ENCODE measurements at places on chromosomes 1 and 21.

- peak; percentile 11 for DNase-seq
Measured at GRCh38 chr21:43372663-43373361, 54.1 kb downstream of the SIK1 start.

DNA sequence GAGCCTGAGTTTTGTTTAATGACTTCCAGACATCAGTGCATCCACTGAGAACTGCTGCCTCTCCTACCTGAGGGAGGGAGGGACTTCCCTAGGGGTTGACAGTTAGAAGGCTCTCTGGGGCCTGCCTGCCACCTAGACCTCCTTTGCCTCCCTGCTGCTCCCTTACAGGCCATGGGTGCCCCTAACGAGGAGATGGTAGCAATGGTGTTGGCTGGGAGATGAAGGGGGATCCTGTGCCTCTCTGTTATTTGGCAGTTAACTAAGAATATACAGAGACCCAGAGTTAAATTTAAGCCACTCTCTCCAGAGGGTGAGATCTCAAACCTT is 66.1 kb downstream of the UBE2U start:
- no peak for DNase-seq

- DNase-seq, result no peak
Measured at GRCh38 chr1:87305151-87305550, 23.5 kb upstream of the LMO4 start.

- peak; percentile 61 for DNase-seq
Measured at GRCh38 chr21:42010507-42011495, 641 bp upstream of the ZBTB21 start.

DNA sequence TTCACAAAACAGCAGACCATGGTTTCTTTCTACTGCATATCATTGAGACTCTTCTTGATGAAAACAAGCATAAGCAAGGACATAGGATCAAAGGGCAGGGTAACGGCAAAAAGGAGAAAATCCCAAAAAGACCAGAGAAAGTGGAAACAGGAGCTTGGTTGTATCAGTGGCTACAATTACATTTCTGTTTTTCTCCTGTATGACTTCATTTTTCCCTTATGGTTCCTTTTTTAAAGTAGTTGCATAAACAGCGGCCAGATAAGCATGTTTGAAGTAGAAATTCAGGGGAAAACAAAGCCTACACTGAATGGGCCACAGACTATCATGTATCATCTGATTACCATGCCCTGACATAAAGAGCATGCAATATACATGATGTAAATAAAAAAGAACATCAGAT is 4.6 kb downstream of the EGLN1 start:
- no peak for DNase-seq

DNA sequence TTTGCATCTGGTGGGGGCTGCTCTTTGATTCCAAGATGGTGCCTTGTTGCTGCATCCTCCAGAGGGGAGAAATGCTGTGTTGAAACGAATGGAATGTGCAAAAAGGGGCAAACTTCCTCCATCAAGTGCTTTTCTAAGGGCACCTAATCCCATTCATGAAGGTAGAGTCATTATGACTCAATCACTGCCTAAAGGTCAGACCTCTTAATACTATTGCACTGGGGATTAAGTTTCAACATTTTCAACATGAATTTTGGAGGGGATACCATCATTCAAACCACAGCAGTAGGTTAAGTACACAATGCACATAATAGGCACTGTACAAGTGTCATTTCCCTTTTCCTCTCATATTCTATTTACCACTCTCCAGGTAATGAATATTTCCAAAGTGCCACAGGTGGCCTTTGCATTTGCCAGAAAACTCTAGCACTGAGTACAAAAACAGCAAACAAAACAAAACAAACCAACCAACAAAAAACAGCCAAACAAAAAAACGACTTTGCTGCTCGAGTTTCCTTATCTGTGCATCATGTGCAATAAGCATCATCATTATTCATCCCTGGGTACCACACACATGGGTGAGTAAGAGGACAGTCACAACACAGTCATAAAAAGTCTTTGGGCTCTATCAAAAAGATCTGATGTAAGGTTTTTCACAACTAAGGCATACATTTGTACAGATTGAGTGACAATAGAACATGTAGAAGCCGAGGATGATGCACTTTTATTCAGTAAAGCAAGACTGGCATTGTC is 42.5 kb downstream of the IFI44 start:
- no peak for DNase-seq

GRCh38 chr1:154780541-154780940 is 89.5 kb downstream of the KCNN3 start:
- DNase-seq, result no peak

DNA sequence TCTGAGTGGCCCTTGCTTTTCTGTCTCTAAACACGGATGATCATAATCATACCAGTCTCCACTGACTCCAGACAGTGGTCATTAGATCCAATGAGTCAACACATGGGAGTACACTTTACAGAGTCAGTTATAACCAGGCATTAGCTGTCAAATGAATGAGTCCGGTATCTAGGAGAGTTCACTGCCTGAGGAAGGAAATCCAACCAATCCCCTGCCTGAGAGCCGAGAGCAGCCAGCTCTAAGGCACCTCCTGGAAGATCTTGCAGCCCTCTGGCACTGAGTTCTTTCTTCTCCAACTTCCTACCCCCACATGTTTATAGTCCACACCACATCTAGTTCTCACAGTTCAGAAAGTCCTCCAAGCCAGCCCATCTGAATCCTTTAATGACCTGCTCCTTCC is 29.4 kb upstream of the RBM15 start:
- DNase-seq, result no peak

DNA sequence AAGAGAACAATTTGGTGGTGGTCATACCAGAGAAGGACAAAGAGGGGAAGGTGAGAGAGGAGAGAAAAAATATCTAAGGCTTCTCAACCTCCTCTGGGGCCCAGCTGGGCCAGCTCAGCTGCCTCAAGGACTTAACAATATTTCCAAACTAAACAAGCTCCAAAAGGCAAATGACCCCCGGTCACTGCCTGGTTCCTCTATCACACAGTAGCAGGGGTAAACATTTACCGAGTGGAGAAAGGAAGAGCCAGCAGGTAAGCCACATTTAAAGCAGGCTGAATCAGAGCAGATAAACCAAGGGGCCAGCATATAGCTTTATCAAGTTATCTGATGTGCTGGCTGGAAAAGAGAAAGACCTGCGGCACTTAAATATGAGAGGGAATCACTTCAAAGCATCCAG is 102.1 kb downstream of the KCND3 start:
- no peak for DNase-seq

GRCh38 chr21:25708467-25709065 is 26.1 kb downstream of the ATP5PF start:
- no peak for DNase-seq

GRCh38 chr1:41416552-41417334 is 55.5 kb downstream of the FOXO6 start:
- DNase-seq, result peak; percentile 78

- DNase-seq, result no peak
Measured at GRCh38 chr1:9238550-9238949, 4.0 kb downstream of the H6PD start.

DNA sequence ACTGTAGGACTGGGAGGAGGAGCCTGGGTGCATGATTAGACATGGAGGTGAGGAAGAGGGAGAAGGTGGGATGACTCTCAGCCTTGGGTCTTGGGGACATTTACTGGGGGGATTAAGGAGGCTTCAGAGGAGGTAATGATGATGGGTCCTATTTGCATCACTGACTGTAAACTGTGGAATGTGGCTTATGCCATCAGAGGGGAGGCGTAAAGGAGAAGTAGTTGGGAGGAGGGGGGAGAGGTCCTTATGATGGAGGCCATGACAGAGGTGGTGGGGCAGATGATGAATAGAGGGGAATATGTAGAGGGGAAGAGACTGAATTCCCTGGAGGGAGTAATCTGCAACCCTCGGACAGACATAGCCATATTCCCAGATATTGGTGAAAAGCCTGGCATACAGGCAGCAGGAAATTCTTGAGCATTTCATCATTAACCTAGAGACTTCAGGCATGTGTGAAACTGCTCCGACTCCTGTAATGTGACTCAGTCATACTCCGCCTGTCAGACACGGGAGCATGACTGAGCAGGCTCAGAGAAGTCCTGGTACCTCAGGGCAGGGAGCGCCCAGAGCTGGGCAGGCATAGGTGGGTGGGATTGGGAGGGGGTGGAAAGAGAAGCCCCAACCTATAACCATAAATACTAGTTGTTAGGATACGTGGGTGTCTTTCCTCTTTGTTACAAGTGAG is 8.0 kb upstream of the LCE5A start:
- DNase-seq, result no peak

DNA sequence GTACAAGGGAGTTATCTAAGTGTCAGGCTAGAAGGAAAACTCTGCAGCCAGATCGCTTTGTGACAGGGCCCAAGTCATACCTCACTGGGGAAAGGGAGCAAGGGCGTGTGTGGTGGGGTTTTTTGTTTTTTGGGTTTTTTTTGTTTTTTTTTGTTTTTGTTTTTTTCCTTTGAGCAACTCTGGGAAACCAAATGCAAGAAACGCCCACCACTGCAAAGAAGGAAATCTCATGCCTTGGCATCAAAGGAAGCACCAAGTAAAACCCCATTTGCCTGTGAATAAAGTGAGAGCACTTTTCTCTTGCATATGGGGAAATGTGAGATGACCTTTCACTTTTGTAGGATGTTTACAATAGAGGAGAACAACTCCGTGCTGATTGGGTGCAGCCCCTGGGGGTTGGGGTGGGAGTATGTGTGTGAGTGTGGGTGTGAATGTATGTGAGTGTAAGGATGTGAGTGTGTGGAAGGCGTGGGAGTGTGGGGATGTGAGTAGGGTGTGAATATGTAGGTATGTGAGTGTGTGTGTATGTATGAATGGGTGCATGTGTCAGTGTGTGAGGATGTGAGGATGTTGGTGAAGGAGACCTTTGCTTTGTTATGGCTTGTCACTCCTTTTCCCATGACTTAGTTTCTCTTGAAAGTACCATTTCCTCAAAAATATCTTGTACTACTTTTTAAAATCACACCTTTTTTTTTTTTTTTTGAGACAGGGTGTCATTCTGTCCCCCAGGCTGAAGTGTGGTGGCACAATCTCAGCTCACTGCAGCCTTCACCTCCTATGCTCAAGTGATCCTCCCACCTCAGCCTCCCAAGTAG is 34.6 kb downstream of the IL12RB2 start:
- no peak for DNase-seq

- DNase-seq, result no peak
Measured at GRCh38 chr1:24871306-24871901, 58.7 kb downstream of the RUNX3 start.

DNA sequence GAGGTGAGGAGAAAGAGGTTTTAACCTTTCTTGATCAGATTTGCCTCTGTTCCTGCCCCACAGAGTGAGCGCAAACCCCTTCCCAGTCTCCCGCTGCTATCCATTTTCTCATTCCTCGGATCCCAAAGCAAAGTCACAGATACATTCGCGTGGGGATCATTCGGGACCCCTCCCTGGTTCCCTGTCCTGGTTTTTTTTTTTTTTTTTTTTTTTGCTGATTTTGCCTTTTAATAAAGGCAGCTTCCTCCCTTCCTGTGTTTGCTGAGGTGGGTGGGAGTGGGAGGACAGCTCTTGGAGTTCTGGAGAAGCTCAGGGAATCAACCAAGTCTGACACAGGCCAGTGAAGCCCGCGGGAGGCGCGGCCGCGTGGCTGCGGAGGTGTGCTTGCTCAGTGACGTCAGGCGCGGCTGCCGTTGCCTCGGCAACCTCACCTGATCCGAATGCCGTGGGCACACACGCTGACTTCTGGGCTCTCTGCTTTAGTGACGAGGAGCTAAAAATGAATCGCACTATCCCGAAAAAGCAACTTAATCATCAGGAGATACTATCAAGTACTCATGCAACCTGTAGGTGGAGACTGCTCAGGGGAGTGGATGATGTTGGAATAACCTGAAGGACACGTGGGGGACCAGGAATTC is 106.4 kb downstream of the TBX19 start:
- peak; percentile 29 for DNase-seq

DNA sequence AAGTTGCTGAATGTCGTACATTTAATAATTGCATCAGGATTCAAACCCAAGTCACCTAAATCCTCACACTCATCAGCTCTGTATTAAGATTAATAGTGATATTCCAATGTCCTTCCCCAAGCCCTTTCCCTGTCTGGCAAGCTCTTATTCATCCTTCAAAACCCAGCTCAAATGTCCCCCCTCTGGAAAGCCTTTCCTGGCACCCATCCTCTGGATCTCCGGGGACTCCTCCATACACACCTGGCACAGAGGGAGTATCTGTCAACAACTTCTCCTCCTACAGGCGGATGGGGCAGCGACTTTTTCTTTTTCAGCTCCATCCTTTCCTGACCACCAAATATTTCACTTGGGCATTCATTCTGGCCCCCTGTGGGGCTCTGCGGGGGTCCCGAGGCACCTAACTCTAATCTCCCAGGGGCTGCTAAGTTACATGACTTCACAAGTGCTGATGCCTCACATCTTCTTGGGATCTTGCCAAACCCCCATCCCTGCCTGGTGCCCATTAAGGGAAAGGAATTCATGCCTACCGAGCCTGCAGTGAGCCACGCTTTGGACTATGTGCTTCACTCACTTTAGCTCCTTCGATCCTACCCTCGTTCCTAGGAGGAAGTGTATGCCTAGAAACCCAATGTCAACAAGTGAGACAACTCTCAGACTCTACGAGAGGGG is 15.2 kb downstream of the TINAGL1 start:
- DNase-seq, result no peak

- no peak for DNase-seq
Measured at GRCh38 chr21:16563795-16564194, 834.0 kb downstream of the USP25 start.

DNA sequence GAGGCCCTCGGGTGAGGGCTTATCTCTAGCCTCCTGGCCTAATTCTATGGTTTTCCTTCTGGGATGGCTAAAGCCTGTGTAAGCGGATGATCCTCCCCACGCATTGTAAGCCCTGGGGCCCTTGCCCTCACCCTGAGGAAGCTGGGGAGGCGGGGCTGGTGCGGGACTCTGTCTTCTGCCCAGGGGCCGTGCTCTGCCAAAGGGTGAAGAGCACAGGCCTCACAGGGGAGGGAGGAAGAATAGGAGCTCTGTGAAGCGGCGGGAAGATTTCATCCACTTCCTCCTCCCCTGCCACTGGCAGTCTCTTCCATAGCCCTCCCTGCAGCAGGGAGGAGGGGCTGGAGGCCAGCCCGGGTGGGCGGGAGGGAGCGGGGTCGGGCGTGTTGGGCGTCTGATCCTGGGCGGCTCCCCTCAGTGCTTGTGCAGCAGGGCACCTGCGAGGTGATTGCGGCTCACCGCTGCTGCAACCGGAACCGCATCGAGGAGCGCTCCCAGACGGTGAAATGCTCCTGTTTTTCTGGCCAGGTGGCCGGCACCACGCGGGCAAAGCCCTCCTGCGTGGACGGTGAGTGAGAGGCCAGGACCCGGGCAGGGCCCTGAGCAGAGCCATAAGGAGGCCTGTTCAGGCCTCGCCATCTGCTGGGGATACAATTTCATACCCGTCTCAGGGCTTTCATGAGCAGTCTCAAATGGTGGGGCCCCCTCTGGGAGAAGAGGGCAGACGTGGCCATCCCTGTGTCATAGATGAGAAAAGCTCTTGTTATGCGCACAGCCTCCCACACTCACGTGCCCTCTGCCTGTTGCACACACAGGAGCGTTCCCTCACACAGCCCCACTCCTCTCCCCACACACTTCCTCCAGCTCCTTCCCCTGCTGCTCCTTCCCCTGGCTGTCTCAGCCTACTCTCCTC is 7.7 kb upstream of the PPM1J start:
- peak; percentile 62 for DNase-seq

All from glutamatergic neuron (in vitro differentiated cells).